ENCODE measurements at places on chromosomes 5 and 9.
A peak's percentile ranks its signal among the peaks of the same experiment; 100 is the strongest.

GRCh38 chr5:172911628-172911880 lies 47.7 kb upstream of the RPL26L1 start:
- DNase-seq, result no peak

- peak; percentile 43 for DNase-seq
These were observed 429.3 kb downstream of the TMEM232 start for GRCh38 chr5:110297152-110297670.

DNA sequence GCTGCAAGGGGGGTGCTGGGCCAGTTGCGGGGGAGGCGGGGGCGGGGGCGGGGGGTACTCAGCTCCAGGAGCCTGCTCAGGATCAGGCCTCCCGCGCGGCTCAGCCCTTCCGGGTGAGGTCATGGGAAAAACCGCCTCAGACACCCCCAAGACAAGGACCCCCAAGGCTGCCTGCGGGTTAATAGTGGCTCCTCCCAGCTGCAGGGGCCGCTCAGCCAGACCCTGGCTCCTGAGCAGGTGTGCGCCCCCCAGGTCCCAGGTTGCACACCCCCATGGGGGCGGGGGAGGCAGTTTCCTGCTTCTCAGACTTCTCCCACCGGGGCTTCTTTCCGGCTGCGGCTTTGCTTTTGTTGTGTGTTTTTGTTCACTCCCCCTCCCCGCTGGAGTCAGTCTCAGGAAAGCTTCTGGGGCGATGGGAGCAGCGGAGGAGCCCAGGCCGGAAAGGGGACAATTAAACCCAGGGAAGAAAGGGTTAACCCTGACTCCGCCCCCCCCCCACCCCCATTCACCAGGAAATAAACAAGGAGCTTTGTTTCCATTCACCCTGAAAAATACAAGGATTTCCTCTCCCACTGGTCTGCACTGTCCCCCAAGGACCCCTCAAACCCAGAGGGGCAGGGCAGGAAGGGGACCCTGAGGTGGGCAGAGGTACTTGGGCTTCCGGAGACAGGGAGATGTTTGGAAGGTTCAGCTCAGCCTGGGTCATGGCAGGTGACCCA lies 42.3 kb upstream of the NOTCH1 start:
- no peak for DNase-seq

GRCh38 chr9:85536076-85536475 lies 205.7 kb downstream of the AGTPBP1 start:
- DNase-seq, result no peak

GRCh38 chr5:119340597-119341218 lies 15.1 kb upstream of the TNFAIP8 start:
- DNase-seq, result no peak

GRCh38 chr9:131927091-131927490 lies 152.6 kb downstream of the MED27 start:
- DNase-seq, result no peak

- no peak for DNase-seq
These were observed 344.2 kb downstream of the ADGRV1 start for GRCh38 chr5:90902651-90903386.

Data from NCI-H2081 (cell line).